Stimulated activated CD4-positive, alpha-beta T cell treated with anti-CD3 and anti-CD28 coated beads, Interleukin-2, amount 100 ng/mL, for 4 hours (primary cell): ENCODE measurements at places on chromosomes 3 and 15.

DNA sequence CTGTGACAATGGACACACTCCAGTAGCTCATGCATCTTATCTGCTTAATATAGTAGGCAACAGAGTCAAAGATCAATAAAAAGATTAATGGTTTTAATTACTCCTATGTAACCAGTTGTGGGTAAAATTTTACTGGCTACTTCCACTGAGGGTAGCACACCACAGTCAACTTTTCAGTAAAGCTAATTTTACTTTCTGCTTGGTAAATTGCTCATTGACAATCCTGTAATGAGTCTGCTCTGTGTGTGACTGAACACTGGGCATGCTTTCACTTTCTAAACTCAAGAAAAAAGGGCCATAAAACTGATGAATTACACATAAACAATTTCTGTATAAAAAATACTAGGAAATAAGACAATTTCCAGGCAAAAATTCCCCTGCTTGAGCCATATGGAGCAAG, 838.3 kb downstream of the VGLL3 start:
- DNase-seq, result no peak

DNA sequence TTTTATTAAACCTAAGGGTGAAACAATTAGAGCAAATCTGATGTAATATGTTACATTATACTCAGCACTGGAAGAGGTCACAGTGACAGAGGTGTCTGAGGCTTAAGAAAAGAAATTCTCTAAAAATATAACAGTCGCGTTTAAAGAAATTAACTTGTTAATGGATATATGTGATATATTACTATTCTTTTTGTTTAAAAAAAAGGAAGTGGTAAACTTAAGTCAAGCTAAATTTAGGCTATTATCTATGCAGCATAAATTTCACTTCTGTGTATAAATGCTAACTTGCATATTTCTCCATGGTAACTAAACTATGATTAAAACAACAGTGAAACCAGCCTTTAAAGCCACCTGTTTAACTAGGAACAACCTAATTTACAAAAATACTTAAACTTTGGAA, 191.3 kb downstream of the FOXP1 start:
- DNase-seq, result no peak

GRCh38 chr3:46935168-46935858, 41.2 kb downstream of the CCDC12 start:
- no peak for DNase-seq

GRCh38 chr3:65508750-65509422, 529.8 kb downstream of the MAGI1 start:
- no peak for DNase-seq

- DNase-seq, result no peak
Observed at GRCh38 chr3:131540821-131541220, 38.0 kb upstream of the MRPL3 start.

GRCh38 chr15:38997841-38998240, 433.2 kb upstream of the RASGRP1 start:
- DNase-seq, result no peak

GRCh38 chr3:24582431-24583403, 88.1 kb upstream of the THRB start:
- no peak for DNase-seq
